ENCODE measurements at places on chromosomes 5 and 9.
A peak's percentile ranks its signal among the peaks of the same experiment; 100 is the strongest.

GRCh38 chr9:74773886-74774479, 113.7 kb downstream of the TRPM6 start:
- DNase-seq = peak; percentile 72

DNA sequence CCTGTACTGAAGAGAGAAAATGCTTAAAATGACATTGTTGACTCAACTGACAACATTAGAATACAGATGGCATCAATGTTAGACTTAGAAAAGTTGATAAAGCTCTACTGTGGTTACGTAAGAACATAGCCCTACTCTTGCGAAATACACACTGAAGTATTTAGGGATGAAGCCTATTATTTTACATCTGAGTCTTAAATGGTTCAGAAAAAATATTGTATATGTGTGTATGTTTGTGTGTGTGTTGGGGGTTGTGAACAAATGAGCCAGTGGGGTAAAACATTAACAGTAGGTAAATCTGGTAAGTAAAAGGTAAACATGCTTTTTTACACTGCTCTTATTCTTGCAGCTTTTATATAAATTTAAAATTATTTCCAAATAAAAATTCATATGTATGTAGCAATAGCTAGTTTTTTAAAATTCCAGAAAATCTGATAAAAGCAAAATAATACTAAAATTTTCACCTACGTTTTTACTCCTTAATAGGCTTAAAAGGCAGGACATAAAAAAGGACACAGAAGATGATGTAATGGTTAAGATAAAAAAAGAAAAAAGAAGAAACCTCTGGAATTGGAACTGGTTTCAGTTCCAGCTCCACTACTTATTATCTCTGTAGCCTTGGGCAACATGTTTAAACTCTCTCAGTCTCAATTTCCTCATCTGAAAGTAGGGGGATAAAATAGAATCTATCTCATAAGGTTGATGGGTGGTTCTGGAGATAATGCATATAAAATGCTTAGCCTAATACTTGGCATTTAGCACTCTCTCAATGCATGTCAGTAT, 44.3 kb downstream of the GARNL3 start:
- DNase-seq = no peak

DNA sequence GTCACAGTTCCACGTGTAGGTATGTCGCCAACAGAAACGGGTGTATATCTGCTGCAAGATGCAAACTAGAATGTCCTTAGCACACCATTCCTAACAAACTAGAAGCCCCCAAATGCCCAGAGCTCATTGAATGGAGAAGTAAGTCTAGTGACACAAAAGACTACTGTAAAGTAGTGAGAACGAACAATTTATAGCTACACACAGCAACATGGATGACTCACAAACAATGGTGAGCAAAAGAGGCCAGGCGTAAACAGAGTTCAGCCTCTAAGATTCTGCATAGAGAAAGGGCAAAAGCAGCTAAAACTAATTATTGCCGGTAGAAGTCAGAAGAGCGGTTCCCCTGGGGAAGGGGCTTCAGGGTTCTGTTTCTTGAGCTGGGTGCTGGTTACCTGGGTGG, 74.7 kb downstream of the AMBP start:
- DNase-seq = no peak

DNA sequence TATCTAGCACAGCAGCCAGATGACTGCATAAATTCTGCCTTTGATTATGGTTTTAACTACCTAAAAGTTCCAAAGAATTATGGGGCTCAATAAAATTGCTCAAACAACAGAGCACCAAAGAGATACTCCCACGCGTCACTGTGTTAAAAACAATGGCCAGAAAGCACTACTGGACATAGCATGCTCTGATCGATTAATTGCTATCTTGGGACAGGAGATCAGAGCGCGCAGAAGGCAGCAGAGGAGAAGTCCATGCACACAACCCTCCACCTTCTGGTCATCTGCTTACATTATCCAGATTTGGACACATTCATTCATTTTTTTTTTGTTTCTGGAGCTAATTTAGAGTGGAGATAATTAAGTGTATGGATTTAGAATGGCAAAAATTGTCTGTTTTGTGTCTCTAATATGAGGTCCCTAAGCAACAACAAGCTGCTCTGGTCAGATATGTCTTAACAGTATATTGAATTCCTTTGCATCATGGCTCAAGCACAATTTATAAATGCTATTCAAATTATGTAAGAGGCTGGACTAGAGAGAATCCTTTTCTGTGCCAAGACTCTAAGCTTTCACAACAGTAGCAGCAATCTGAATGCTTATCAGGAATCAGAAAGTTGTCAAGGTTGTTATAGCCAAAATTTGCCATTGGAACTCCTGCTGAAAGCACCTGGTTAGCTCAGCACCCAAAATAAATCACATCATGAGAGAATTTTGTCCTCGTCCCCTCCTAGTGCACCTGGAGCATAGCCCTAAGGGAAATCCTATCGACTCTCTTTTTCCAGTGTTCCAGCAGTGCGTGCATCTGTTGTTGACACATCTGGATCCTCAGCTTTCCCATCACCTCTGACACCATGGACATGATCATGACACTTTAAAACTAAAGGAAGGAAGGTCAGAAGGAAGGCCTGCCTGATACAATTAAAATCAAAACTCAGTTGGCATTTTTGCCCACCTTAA, 98.6 kb upstream of the HMHB1 start:
- no peak for DNase-seq

DNA sequence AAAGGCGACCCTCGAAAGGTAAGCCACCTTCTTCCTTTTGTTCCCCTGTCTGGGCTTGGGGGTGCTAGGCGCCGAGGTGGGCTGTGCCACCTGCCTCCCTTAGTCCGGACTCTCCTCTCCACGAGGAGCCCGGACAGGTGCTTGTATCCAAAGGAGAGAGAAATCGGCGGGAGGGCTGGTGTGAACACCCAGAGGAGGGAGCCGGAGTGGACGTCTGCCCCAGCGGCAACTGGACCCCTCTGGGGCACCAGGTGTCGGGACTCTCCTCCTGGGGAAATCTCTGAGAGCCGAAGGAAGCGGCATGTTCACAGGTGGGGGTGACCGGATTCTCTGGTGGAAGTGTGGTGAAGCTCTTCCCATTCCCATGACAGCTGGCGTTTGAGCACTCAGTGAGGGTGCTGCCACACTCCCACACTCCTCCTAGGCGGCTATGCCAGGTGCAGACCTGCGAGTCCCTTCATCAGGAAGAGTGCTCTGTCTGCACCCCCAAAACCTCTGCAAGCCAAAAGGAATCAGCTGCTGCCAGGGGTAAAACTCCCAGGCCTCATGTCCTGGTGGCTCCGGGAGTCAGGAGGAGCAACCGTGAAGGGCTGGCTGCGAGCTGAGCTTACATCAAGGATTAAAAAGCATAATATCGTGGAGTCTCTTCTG, 921 bp downstream of the KCNIP1 start:
- DNase-seq = no peak

- no peak for DNase-seq
Measured at GRCh38 chr9:121844098-121844497, 192.7 kb downstream of the DAB2IP start.

GRCh38 chr5:93342563-93343061, 238.4 kb downstream of the NR2F1-AS1 start:
- no peak for DNase-seq

GRCh38 chr5:4520559-4520958, 619.6 kb upstream of the ADAMTS16 start:
- no peak for DNase-seq

DNA sequence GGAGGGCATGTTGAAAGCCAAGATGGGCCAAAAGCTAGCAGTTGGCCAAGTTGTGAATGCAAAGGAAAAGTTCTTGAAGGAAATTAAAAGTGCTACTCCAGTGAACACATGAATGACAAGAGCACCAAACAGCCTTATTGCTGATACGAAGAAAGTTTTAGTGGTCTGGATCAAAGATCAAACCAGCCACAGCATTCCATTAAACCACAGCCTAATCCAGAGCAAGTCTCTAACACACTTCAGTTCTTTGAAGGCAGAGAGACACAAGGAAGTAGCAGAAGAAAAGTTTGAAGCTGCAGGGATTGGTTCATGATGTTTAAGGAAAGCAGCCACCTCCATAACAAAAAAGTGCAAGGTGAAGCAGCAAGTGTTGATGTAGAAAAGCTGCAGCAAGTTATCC, 71.6 kb downstream of the ERCC6L2 start:
- no peak for DNase-seq

DNA sequence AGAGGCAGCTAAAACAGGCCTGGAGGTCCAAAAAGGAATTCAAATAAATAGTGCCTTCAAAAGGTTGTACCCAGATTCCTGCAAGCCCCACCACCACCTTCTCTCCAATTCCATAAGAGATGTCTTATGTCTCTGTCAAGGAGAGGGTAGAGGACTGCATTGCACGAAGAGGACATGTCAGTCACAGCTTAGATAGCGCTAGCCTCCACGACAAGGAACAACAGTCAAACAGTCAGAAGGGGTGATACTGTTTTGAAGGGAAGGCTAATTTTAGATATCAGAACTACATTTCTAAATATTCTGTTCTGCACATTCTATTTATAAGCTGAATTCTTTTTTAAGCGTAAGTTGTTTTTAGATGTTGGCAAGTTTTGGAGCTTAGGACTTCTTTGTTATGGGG, 34.2 kb downstream of the PLAC8L1 start:
- no peak for DNase-seq

DNA sequence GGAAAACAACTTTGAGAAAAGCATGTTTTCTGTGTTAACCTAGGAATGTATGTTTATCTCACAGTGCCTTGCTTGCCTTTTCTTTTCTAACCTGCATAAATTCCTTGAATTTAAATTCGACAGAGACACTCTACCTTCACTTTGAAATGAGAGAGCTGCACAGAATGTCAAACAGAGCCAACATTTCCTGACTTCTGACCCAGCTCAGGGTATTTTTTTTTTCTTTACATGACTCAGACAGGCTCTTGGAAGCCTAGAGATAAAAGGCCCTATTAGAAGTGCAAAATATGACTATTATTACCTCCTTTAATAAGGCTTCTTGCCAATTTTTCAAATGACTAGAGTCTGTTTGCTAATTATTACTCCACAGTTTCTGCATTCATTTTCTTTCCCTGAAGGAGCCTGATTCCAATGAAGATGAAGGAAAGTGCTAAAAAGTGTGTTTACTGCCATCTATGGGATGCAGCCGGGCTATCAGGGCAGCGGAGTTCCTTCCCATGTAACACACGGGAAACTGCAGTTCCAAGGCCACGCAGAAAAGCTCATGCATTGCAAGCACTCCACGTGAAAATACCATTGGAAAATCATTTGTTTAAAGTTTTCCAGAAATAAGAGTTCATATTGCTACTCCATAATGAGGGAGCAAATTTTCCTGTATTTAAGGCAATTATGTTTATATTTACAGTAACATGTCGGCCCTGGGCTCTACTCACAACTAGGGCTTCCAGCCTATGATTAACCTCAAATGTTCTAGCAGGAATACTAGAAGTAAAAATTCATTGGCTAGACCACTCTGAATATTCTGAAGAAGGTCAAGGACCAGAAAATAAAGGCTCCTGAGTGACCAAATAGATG, 485.6 kb downstream of the ZSWIM6 start:
- no peak for DNase-seq

DNA sequence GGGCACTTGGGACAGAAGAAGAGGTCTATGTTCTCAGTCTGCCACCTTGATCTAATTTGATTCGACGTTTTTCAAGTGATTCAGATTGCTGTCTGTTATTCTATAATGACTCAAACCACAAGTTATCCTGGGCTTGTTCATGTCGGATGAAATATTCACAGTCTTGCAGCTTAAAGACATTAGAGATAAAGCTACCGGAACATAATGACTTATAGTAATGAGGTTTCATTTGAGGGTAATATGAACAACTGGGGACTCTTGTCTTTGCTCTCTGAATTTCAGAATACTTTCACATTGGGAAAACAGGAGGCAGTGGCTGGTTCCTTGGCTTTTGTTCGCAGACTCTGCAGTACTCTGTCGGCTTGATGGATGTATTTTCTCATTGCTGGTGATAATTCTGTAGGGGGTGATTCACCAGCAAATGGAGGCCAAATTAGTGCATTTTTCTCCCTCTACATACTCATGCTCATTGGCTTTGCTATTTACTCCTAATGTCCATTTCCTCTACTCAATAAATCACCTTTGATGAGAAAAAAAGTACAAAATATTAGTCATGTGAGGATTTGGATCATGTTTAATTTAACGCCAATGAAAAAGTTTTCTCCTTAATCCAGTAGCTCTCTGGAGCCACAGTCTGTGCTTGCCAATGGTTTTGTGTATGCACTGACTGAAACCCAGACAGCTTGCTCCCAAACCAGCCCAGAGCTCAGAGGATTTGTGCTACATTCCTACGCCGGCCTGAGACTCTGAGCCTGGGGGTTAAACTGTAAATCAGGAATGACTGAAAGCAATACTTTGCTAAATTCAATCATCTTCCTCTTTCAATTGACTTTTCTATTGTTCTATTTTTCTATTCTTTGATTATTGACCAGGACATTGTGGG, 154.7 kb upstream of the ANKH start:
- no peak for DNase-seq

DNA sequence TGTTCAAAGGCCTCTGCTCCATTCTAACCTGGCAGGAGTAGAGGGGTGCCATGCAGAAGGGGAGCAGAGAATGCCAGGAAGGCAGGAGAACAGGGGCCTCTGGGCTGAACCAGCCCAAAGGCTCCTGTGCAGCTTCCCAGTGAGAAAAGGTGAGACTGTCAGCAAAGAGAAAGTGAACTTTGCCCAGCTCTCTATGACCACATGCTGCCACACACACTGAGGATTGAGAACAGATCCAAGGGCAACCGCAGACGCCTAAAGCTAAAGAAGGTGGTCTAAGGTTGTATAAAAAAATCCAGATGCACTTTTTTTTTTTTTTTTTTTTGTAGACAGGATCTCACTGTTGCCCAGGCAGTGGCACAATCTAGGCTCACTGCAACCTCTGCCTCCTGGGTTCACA, 51.4 kb downstream of the ALDH7A1 start:
- DNase-seq = no peak

- peak; percentile 56 for DNase-seq
Measured at GRCh38 chr9:122816163-122816867, 12.1 kb downstream of the PDCL start.

- DNase-seq = no peak
Measured at GRCh38 chr9:7377489-7377888, 422.1 kb downstream of the DMAC1 start.

DNA sequence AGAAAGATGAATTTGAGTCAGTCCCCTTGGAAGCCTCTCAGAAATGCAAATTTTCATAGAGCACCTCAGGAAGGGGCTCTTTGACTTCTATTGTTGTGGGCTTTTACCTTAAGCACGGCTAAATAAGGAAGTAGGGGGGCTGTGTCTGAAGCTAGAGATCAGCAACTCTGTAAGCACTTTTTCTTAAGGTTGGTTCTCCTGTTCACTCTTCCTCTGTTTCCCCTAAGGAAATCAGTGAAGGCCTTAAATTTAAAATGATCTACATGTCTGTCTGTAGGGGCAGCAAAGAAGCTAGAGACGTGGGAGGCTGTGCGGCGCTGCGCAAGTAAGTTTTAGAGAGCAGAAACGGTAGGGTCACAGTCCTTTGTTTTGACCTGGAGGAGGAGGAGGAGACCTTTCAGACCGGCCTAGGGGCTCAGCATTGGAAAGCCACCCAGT, 1.2 kb upstream of the CDC14B start:
- no peak for DNase-seq
